ENCODE measurements at places on chromosomes 6 and 20.
A peak's percentile ranks its signal among the peaks of the same experiment; 100 is the strongest.

DNA sequence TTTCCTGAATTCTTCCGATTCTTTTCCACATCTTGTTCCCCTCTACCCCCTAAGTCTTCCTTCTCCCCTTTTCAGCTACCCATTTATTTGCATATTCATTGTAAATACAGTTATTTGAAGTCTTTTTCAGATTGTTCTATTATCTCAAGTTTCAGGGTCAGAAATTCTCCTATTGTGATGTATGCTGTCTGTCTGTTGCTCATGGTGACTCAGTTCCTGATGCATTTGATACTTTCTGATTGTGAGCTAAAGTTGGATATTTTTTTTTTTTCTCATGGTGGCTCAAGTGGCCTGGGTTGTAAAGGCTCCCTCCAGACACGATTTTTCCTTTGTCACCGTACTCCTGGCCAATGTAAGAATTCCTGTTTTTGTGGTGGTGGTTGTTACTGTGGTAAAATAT is 4.9 kb upstream of the PI16 start:
- no peak for DNase-seq

DNA sequence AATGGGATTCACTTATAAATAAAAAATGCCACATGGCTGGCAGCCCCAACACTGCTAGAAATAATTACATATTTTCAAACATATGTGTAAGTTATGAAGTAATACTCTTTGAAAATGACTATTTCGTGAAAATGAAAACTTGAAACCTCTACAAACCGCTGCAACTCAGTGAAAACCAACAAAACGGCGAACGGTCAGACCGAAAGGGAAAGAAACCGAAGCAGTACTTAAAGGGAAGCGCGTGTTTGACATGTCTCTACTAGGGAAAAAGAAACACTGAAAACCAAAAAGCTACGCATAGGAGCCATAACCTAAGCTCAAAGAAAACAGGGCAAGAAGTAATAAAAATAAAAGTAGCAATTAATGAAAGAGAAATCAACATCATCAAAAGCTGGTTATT is 121.0 kb upstream of the GGTLC1 start:
- no peak for DNase-seq

GRCh38 chr6:96016334-96017069 is 728 bp downstream of the FUT9 start:
- DNase-seq: no peak

- no peak for DNase-seq
These were observed 60.9 kb upstream of the EIF2S2 start for GRCh38 chr20:34172926-34173325.

DNA sequence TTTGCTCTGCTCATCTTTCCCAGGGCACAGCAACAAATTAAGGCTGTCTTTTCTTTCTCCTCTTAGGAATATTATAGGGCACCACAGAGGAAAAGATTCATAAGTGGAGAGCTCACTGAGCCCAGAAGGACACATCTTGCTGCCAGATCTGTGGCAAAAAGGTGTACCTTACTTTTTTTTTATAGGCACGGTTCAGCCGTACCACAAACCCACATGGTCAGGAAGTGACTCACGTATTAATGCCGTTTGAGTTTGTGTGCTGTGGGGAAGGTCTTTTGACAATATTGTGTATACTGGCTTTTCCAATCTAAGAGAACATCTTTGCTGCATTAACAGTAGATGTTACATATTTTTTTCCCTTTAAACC is 28.4 kb downstream of the PAQR8 start:
- DNase-seq: no peak

DNA sequence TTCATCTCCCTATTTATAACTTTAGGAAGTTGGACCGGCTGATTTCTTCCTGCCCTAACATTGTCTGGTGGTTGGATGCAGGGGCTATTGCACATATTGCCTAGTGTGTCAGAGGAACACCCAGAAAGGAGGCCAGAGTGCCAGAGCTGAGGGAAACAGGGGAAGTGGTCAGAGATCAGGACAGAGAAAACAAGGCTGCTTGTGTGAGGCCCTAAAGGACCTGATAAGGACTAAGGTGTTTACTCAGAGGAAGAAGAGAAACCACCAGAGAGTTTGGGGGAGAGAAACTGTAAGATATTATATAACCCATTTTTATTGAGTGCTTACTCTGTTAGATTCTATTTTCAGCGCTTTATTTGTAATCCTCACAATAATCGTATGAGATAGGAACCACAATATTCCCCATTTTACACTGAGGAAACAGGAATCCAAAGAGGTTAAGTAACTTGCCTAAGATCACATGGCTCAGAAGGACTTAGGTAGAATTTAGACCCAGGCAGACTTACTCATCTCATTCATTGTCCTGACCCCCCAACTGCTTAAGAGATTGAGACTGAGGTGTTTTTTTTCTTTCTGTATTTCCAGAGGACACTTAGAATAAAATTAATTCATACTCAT is 54.0 kb upstream of the REV3L start:
- DNase-seq: no peak

DNA sequence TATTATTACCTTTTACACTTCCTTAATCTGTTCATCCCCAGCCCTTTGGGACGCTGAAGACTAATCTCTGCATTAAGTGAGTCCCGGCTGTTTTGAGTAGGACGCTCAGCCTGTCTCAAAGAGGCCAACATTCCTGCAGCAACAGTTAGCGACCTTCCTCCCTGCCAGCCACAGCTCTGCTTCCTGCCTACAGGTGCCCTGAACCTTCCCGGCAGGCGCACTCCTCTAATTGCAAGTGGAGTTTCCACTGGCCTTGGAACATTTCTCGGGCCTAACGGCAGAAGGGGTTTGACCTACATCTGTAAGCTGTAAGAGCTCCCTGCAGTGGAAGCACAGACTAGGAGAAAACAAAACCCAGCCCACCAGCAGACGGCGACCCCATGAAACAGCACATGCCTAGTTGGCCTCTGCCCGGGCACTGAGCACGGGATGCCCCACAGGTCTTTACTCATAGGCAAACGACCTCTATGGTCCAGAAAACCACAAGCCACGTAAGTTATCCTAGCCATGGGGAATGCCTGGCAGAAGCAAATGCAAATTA is 137.9 kb downstream of the DTNBP1 start:
- DNase-seq: no peak

GRCh38 chr20:36010076-36010475 is 41.7 kb downstream of the CNBD2 start:
- DNase-seq: no peak

DNA sequence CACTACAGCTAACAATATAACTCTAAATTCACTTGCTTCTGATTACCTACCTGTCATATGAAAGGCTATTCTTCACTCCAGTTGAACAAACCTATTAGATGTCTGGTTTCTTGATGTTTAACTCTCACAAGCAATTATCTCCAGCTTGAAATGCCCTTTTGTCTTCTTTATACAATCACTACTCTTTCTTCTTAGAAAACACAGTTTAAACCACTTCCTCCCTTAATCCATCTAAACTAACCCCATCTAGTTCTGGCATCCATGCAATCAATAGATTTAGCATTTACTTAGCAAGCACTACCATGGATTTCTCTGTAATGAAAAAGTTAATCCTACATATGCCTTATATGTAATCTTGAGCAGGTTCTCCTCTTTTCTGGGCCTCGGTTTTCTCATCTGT is 127.3 kb downstream of the ATXN1 start:
- no peak for DNase-seq

DNA sequence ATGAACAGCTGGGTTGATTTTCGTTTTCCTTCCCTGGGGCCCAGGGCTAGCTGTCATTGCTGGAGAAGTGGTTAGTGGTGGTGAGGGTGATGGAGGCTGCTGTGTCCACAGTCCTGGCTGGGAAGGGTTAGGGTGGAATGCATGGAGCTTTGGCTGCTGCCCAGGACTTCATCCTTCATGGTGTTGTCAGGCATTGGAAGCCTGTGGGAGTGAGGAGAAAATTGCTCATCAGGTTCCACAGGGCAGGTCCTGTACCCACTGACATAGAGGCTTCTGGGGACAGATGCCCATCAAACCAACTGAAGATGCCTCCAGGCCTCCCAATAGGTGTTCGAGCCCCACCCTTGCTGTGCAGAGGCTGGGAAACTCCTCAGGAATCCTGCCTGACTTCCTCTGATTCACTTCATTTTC is 262.4 kb upstream of the SUPT3H start:
- no peak for DNase-seq

GRCh38 chr20:57435498-57436222 is 44.5 kb downstream of the RBM38 start:
- DNase-seq: peak; percentile 25

- peak; percentile 61 for DNase-seq
These were observed 2.1 kb upstream of the TMEM151B start for GRCh38 chr6:44268095-44268628.

Data from stimulated activated CD4-positive, alpha-beta T cell treated with anti-CD3 and anti-CD28 coated beads, Interleukin-4, amount 100 ng/mL, for 1 hour (primary cell).